ENCODE measurements at places on chromosomes 5 and 9.

DNA sequence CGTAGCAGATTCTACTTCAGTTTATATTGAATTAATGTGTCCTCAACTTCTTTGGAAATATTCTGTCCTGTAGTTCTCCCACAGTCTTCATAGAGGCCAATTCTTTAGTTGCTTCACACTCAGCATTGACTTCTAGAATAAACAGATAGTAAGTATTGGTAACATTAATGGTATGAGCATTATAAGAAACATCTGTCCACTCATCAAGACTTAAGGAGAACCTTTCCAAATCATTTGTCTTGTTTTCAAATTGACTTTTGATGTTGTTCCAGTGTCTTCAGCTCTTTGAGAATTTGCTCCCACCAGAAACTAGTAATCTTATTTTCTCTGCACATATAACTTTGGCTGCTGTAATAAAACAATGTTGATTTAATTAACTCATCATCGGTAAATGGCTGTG is 18.3 kb downstream of the RANBP17 start:
- DNase-seq: no peak

- DNase-seq: no peak
Measured at GRCh38 chr9:35521708-35522107, 31.8 kb downstream of the RUSC2 start.

DNA sequence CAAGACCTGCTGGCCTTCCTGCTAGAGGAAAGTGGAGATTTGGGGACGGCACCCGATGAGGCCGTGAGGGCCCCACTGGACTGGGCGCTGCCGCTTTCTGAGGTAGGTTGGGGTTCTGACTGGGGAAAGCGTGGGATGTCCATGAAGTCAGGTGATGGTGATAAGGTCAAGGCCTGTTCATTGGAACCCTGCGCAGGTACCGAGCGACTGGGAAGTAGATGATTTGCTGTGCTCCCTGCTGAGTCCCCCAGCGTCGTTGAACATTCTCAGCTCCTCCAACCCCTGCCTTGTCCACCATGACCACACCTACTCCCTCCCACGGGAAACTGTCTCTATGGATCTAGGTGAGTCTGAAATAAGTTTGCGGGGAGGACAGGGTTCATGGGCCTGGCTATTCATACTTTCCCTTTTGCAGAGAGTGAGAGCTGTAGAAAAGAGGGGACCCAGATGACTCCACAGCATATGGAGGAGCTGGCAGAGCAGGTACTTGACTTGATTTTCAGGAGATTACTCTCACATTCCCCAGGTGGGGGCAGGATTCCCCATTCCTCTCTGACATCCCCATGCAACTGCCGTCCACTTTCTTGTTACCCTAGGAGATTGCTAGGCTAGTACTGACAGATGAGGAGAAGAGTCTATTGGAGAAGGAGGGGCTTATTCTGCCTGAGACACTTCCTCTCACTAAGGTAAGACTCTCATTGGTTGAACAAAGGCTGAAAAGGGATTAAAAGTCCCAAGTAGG is 505 bp downstream of the CREB3 start:
- peak; percentile 48 for DNase-seq

- no peak for DNase-seq
Measured at GRCh38 chr9:133528001-133528875, 3.5 kb upstream of the MYMK start.

DNA sequence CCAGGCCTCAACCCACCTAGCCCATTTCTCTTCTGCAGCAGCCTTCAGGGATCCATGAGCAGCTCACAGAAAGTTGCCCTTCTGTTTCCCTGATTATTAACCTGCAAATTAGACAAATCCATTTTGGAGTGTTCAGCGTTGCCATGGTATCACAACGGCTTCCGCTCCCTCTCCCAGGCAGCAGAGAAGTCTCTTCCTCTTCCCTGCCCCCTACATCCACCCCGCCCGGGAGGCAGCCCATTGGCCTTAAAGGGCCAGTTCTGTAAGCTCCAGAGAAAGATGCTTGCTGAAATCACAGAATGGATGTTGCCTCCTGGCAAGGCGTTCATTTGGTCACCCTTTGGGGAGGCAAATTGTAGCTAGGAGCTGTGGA is 47.7 kb upstream of the BOD1 start:
- DNase-seq: no peak

DNA sequence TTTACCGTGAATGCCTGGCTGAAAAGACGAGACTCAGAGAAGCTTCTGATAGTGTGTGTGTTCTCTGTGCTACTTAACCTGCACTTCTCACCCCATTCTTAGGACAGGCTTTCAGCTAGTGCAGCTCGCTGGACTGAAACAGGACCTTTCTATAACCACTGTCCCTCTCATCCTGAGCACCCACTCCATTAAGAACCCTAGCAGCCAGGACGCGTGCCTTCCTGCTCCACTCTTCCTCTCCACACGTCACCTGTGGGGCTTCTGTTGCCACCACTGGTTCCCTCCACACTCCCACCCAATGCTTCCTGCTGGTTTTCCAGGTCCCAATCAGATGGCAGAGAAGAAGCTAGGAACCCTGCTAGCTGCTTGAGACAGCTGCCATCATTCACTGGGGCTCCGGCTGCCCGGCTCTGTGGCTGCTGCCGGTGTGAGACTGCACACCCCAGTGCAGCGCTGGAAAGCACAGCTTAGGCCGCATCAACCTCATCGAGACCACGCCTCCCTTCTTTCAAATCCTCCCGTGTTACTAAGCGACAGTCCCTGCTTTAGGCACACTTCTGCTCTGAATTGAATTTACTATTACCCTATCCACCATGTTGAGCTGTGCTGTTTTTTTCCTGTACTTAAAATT is 44.0 kb downstream of the RNF130 start:
- no peak for DNase-seq

GRCh38 chr9:136847088-136847825 is 2.0 kb upstream of the PHPT1 start:
- peak; percentile 38 for DNase-seq

DNA sequence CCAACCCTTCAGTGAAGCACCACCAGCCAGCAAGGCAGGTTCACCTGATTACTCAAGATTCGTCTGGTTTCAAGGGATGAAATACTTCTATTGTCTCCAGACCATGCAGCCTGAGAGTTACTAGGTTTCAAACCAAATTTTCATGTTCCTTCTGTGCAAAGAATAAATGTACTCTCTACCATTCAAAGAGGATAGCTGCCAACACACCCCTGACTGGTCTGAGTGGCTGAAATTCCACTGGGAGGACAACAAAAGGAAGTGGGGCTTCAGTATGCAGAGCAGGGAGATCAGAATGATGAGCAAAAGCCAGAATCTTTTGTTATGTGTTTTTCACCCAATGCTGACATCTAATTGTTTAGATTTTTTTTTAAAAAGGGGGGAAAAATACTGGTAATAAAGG is 356.3 kb downstream of the BNC2 start:
- DNase-seq: no peak

GRCh38 chr9:114246558-114246957 is 76.3 kb upstream of the ORM1 start:
- no peak for DNase-seq

- DNase-seq: no peak
Measured at GRCh38 chr5:71475788-71476384, 20.4 kb downstream of the BDP1 start.

- no peak for DNase-seq
Measured at GRCh38 chr9:20361656-20362570, 260.4 kb downstream of the MLLT3 start.

- DNase-seq: no peak
Measured at GRCh38 chr9:136105398-136106135, 10.5 kb upstream of the NACC2 start.

DNA sequence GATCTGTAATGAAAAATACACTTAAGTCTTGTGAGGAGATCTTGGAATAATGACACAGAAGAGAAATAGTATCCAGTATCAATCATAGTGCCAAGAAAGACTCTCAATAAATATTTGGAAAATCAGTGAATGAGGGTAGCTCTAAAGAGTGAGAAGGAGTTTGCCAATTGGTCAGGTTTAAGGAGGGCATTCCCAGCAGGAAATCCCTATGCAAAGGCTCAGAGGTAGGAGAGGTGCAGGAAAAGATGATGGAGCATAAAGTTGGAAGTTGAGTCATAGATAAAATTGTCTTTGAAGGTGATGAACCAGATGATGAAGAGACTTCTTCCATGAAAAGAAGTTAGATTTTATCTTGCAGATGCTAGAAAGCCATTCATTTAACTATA is 27.8 kb downstream of the TNPO1 start:
- DNase-seq: no peak

DNA sequence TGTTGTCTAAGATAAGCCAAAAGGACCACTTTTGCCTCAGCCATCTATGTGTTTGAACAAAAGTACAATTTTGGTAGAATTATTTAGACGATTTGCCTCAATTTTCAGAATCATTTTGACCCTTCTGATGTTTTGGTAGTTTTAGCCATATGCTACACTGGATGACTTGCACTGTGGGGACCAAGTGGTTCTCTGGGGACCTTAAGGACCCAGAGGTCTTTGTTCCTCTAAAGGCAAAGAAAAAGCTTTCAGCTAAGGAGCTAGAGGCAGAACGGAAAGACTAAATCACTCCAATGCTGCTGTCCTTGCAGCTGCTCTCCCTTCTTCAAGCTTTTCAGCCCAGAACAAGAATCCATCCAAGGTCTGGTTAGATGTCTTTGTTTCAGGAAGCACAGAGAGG is 51.0 kb upstream of the APC start:
- DNase-seq: no peak

DNA sequence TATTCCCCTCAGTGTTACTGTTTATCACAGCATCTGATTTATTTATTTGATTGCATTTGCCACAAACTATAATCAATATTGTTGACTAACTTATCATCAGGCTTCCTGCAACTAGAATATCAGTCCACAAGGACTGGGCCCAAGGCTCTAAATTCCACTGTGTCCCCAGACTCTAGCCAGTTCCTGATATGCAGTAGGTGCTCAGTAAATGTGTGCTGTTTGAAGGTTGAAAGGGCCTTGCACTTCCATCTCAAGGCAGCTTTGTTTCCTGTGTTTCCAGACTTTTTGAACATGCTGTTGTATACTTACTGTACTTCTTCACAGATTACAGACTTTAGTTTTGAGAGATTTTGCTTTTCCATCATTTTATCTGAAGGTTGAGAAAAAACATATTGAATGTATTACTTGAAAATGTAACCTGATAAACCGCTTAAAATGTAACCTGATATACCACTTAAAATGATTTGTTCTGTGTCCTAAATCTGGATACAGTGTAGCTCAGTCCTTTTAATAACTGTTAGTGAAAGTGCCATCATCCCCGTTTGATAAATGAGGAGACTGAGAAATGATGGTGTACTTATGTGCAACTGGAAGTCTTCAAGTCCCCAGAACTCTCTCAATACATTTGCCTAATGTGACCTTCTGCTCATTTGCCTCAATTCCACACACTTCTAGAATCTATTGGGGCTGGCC is 18.7 kb downstream of the KIAA1191 start:
- DNase-seq: no peak

All from CD4-positive, CD25-positive, alpha-beta regulatory T cell (primary cell).